ENCODE measurements at places on chromosomes 1 and 21.

DNA sequence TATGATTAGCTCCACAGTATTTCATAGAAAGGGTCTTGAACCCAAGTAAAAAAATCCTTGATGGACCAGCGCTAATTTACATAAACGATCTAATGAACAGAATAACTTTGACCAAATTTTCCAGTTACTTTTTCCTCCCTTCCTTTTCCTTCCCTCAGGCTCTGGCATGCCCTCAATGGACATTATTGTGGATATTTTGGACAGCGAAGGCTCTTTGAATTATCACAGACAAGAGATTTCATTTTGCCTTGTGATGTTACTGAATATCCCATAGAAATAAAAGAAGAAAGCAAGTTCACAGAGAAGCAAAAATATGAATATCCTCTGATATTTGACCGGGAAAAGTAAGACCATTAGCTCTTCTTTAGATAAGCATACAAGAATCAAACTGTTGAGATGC, 60.3 kb upstream of the EXO1 start:
- no peak for DNase-seq

- no peak for DNase-seq
Observed at GRCh38 chr1:95475686-95476457, 241.9 kb downstream of the RWDD3 start.

- DNase-seq: no peak
Observed at GRCh38 chr1:66752671-66753371, 562 bp downstream of the DYNLT5 start.

DNA sequence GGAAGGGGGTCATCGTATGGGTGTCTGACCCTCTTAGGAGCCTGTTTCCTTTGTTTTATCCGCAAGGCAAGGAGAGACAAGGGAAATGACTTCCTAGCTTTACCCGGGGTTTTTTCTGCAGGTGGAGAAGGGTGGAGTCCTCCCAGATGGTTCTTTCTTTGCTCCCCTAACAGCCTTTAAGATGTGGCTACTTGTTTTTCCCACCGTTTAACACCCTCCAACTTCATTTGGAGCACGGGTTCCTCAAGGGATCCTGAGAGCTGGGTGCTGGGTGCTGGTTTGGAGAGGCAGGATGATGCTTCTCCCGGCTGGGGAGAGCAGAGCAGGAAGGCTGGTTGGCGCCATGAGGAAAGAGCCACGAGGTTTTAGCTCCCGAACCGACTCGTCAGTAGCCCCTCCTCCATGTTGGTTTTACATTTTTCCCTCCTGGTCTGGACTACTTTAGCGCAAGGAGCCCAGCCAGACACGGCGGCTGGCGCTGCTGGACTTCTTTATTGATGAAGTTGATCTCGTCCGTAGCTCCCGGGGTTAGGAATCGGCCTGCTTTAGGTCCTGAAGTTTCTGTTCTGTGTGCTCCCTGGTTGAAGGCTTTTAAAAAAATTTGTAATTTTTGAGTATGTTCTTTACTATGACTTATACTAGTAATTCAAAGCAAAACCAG, 1.4 kb downstream of the UCK2 start:
- DNase-seq: peak; percentile 87

DNA sequence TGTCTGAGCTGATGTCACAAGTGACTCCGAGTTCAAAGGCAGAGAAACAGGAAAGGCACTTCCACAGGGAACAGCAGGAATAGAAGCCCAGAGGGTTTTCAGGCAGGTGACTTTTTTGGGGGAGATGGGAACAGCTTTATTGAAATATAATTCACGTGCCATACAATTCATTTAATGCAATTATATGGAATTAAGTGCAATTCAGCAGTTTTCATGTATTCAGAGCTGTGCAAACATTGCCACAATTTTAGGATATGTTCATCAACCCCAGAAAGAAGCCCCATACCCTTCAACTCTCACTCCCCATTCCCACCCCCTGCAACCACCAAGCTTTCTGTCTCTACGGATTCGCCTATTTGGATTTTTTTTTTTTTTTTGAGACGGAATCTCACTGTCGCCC, 17.0 kb downstream of the KCNAB2 start:
- DNase-seq: no peak

DNA sequence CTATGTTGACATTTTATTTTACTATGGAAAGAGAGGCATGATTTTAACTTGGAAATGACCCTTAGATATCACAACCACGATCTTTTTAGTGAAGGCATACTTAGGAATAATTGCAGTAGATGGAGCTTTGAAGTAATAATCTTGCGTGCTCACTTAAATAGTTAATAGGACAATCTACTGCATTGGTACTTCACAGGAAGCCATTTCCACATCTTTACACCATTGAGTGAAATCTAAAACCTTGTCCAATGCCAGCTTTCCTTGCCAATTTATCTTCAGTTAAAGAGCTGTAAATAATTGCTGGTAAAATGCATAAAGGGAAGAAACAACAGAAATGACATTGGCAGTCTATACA, 586.3 kb downstream of the ADGRL2 start:
- no peak for DNase-seq

GRCh38 chr1:151144474-151145303, 1.7 kb downstream of the SEMA6C start:
- peak; percentile 10 for DNase-seq

GRCh38 chr1:230892018-230892491, 23.7 kb upstream of the C1orf198 start:
- no peak for DNase-seq

DNA sequence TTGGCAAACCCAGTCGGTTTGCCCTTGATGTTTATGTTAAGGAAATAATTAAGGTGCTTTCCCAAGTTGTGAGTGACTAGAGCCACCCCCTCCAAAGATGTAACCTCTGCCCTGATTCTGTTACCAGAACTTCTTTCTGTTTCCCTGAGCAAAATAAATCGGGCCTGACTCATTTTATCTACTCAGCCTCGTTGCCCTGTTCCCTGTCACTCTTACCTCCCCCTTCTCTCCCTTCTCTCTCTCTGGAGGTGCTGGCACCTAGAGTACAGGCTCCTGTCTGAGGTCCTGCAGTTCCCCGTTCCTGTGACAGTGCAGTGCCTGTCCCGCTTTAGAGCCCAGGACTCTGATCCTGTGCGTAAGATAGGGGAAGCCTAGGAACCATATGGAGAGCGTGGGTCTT, 35.4 kb downstream of the CXADR start:
- no peak for DNase-seq

DNA sequence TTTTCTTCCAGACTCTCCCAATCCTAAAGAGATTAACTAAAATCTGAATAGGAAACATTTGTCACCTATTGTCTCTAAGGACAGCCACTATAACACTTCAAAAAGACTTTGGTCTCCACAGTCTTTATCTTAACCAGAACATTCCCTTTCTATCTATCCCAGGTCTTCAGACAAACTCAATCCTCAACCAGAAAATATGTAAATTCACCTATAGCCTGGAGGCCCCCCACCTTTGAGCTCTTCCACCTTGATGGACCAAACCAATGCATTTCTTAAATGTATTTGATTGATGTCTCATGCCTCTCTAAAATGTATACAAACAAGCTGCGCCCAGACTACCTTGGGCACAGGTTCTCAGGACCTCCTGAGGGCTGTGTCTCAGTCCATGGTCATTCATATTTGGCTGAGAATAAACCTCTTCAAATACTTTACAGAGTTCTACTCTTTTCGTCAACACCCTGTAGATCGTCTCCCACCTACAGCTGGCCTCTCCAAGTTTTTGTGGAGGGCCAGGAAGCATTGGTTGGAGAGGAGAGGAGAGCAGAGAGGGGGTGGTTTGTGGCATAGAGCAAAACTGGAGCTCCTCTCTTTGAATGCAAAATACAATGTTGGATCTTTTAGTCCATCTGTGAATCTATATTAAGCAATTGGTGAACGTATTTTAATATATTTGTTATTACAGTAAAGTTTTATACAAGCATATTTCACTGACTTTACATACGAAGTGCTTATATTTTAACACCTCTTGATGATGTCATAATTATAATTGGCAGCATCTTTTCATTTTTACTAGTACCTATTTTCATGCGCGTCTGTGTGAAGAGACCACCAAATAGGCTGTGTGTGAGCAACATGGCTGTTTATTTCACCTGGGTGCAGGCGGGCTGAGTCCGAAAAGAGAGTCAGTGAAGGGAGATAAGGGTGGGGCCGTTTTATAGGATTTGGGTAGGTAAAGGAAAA, 230.7 kb upstream of the DUSP10 start:
- DNase-seq: no peak

DNA sequence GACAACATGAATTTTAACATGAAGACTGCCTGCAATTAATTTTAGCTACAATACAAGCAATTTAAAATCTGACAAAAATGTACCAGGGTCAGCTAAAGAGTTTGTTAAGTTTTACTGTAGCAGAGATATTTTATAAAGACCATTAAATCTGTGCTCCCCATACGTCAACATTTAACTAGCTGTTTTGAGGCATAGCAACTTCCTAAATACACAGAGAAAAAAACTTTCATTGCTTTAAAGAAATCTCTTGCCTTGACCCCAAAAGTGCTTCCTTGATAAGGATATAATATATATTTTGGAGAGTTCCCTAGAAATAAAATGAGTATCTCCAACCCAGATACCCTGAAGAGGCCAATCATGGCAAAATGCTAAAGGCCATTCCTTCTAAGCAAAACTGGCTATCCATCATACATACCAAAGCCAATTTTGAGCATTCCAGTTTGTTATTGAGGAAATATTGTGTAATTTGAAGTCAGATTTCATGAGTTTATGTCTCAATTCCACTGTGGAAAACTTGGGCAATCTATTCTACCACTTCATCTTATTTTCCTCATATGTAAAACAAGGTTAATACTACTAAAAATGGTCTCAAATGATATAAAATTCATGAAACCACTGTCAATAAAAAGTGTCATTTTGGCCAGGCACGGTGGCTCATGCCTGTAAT, 19.1 kb downstream of the ASPM start:
- no peak for DNase-seq

GRCh38 chr1:152495066-152495675, 15.4 kb upstream of the LCE5A start:
- DNase-seq: no peak

DNA sequence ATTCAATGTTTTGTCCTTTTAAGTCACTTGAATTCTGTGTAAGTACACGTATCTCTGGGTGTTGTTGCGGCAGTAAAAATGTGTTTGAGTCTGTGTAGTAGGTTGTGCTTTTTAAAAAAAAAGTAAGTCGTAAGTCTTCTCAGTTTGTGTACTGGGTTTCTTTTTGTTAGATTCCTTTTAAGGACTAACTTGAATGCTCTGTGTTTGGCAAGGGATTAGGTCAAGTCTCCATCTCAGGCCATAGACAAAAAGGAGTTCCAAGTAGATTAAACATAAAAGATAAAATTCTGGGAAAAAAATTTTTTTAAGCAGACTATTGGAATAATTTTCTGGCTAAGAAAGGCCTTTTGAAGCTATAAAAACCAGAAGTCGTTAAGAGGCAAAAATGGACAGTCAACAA, 113.1 kb downstream of the ATP5PO start:
- no peak for DNase-seq
